ENCODE measurements at places on chromosomes 13 and 19.

- no peak for DNase-seq
Observed at GRCh38 chr13:112247471-112248405, 128.4 kb upstream of the SPACA7 start.

GRCh38 chr19:4988770-4989251 is 19.9 kb downstream of the KDM4B start:
- DNase-seq: no peak

DNA sequence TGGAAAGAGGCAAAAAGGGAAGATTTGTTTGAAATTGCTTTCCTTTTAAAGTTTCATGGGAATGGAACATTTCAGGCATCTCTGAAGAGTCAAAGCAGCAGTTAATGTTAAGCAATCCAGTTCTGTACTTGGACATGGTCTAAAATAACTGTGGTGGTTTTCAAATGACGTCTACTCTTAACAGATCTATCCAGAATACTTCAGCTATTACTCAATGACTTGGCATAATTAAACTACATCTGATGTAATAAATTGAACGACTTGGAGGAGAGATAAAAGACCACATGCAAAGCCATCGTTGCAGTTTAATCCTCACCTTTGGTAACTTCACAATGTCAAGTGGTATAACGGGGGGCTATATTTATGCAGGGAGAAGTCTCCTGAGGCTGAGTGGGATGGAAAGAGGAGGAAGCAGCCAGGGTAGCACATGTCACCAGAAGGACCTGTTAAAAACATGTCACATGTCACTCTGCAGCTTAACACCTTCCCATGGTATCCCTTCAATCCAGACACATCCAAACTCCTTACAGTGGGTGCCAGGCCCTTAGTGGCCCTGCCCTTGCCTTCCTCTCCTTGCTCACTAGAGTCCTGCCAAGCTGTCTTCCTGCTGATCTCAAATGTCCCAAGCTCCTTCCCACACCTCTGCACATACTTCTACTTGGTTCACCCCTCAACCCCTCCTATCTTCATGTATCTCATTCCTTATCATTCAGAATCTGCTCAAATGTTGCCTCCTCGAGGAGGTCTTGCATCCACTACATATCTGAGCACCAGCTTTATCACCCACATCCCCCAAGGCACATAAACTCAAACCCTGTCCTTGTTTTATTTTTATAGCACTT is 327.8 kb downstream of the SUCLA2 start:
- DNase-seq: no peak

DNA sequence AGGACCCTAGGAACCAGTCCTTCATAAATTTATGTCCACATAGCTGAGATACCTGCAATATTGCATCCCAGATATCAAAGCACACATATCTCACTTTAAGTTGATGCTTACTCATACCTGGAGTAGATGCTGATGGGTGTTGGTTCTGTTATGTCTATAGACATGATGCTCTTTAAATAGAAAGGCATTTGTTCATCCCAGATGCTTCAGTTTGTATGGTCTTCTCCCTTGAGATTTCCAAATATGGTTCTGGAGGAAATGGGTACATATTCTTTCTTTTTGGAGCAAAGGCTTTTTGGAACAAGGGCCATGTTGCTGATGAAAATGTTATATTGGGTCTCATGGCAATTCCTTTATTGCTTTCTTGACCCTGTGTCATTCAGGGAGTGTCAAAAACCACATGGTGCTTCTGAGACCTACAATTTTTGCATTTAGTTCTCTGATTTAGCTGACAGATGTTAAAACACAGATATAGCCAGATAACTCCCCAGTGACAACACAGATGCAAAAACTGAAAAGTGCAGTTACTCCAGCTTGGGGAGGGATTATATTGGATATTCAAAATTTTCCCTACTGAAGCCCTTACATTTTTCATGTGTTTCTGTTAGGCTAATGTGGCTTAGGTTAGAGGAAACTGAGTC is 211.4 kb downstream of the KCNRG start:
- no peak for DNase-seq

GRCh38 chr13:101453784-101454201 is 1.3 kb downstream of the ITGBL1 start:
- no peak for DNase-seq

All from stimulated activated CD8-positive, alpha-beta memory T cell treated with anti-CD3 and anti-CD28 coated beads, Interleukin-4, amount 100 ng/mL, for 48 hours (primary cell).